Fibroblast of lung (primary cell): ENCODE measurements at places on chromosomes 2 and 18.
A peak's percentile ranks its signal among the peaks of the same experiment; 100 is the strongest.

GRCh38 chr18:25587545-25587944 is 235.6 kb upstream of the ZNF521 start:
- DNase-seq, result no peak

DNA sequence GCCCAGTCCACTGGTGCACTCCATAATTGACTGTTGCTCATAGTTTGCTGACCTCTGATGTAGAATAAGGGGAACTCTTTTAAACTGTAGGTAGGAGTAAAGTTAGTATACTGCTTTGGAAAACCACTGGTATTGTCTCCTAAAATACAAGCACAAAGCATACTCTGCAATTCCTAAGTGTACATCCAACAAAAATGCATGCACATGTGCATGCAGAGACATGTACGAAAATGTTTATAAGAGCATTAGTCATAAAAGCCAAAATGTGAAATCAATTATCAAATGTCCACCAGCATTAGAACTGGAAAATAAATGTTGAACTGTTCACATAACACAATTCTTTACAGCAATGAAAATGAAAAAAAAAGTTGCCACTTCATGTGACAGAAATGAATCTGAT is 39.8 kb upstream of the DDX18 start:
- no peak for DNase-seq

DNA sequence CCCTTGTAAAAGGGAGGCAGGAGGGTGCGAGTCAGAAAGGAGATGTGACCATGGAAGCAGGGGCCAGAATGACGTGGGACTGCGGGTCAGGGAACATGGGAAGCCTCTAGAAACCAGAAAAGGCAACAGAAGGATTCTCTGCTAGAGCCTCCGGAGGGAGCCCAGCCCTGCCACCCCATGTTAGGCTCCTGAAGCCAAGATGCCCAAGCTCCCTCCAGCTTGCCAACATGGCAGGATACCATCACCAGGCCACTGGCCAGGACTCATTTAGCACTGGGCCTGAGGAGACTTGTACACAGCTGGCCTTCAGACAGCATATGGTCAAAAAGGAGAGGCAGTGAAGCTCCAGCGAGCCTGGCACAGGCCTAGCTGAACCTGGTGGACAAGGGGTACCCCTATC is 5.6 kb downstream of the TMEM247 start:
- DNase-seq, result no peak

DNA sequence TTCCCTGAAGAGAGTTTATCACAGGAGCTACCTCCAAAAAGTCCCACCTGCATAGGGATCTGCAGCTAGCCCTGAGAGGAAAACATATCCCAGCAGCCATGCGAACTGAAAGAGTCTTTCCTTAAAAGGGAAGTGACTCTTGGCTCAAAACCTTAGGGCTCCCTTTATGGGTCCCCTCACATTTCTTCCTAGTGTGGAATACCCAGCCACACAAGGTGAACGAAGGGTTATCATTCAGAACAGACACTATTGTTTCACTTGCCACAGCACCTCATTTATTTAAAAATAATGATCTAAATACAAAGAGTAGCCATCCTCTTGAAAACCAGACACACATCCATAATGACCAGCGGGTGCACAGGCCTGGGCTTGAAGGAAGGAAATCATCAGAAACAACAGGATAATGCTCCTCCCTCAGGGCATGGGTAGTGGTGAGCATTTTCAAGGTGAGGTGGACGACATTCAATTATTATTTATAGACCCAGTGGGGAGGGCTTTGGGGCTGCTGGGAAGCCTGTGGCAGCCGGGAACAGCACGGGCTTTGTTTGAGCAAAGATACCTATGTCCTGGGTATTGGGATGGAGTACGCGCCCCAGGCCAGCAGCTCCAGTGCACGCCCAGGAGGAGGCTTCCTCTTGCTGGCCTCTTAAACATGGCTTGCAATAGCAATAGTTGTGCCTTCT is 119.0 kb upstream of the ITGA6 start:
- no peak for DNase-seq

DNA sequence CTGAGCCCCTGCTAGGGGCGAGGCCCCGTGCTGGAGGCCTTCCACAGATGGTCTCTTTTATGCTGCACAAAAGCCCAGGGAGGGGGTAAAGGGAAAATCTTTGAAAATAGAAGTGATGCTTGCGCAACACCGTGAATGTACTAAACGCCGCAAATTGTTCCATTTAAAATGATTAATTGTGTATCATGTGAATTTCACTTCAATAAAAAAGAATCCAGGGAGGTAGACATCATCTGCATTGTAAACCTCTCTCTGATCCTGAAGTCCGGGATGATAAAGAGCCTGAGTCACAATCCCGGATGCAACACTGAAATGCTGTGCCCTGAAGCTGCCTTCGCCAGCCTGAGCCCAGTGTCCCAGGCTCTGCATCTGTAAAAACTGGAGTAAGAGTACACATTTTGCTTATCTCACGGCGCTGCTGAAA is 107.7 kb upstream of the PPP1CB start:
- peak; percentile 90 for DNase-seq

DNA sequence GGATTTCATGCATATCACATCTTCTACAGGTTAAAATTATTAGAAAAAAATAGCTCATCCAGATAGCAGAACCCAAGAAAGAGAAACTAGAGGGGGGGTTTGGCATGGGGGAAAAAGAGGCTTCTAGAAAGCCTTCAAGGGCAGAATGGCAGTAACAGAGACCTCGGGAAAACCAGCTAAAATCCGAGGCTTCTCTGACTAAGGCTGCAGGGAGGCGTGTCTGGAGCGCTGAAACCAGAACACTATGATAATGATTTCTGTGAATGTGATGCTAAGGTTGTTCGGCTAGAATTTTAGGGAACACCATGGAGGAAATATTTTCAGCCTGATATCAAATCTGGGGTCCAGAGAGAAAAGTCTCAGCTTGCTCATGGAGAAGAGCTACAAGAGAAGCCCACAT is 73.0 kb downstream of the ATP8B1 start:
- no peak for DNase-seq

DNA sequence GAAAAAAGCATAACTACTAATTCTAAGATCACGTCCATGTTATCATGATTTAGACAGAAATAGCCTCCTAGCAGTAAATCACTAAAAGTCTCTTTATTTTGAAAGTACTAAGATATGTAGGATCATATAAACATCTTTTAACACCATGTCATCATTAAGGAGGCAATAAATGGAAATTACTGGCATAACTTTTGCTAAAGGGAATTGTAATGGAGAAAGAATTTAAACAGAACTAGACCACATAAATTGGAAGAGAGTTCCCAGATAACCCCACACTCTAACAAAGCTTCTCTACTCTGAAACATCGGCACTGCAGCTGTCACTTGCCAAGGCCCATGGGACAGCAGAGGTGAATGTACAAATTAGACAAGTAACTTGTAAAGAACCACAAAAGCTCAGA is 29.5 kb downstream of the STK39 start:
- peak; percentile 71 for DNase-seq
